ENCODE measurements at places on chromosomes 2 and 18.

GRCh38 chr2:226398580-226398979, 401.0 kb downstream of the IRS1 start:
- no peak for DNase-seq

DNA sequence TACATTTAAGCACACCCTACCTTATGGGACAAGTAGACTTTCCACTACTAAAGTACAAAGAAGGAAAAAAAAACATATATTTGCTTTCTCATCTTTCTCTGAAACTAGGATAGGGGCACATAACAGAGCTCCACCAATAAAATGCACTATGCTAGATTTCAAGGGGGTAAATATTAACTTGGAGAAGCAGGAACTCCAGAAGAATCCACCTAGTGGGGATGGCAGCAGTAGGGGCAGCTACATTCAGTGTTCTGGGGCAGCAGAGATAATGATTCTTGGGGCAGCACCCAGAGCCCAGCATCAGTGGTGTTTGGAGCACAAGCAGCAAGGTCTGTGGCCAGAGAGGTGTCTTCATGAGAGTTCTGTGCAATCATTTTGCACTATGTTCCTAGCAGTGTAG, 64.7 kb downstream of the DTNB start:
- DNase-seq = no peak

DNA sequence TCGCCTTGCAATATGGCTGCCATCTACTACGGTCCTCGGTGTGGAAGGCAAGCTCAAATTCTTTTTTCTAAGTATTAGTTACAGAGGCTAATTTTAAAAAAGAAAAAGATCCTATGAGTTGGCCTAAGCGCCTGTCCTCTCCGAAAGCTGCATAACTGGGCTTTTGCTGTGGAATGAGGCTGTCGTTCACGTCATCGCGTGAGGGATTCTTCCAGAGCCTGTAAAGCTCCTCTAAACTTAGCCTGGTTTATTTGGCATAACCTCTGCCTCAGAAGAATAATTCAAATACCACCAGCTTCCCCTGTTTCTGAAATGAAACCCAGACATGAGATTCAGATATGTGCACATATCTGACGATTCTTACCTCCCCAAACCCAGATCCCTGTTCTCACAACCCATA, 187.4 kb downstream of the DNER start:
- no peak for DNase-seq

DNA sequence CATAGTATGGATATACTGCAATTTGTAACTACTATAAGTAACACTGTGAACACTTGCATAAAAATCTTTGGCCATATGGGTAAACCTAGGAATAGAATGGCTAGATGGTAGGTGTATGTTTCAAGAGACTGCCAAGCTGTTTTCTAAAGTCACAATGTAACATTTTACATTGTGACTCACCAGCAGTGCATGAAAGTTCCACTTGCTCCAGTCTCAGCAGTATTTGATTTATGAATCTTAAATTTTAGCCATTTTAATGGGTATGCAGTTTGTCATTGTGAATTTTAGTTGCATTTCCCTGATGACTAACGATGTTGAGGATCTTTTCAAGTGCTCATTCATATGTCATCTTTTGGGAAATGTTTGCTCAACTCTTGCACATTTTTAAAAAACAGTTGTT, 86.1 kb downstream of the FARSB start:
- no peak for DNase-seq
